ENCODE measurements at places on chromosomes 13 and 19.
A peak's percentile ranks its signal among the peaks of the same experiment; 100 is the strongest.

GRCh38 chr13:51397262-51397941 lies 55.4 kb downstream of the INTS6 start:
- no peak for DNase-seq

DNA sequence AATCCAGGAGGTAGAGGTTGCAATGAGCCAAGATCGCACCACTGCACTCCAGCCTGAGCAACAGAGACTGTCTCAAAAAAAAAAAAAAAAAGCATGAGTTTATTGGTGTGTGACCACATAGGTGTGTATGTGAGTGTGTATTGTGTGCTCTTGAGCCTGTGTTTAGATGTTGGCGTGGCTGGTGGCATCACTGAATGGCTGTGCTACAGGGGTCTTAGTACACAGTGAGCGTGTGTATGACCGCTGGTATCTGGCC lies 2.5 kb downstream of the SLC1A5 start:
- no peak for DNase-seq

DNA sequence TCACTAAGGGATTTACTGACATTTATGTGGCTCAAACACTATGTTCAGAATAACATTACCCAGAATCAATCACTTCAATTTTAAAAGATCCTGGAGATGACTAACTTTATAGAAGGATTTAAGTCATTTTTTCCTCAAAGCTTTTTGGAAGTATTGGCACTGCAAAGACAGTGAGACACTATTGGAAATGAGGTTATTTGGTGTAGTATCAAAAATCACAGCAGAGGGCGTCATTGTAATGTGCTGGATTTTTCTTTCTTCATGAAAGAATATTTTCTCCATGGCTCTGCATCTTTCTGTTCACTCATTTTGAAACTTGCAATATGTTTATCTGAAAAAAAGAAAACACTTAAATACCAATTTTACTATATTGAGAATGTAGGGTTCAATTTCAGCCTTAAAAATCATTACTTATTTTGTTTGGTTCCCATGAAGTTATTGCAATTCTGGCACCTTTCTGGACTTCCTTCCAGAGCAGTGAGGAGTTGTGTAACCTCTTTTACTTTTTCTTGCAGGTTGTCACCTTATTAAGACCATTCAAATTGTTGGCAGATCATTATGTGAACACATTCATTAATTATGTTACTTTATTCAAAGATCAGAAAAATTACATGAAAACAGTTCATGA lies 3.7 kb upstream of the CSNK1A1L start:
- no peak for DNase-seq

DNA sequence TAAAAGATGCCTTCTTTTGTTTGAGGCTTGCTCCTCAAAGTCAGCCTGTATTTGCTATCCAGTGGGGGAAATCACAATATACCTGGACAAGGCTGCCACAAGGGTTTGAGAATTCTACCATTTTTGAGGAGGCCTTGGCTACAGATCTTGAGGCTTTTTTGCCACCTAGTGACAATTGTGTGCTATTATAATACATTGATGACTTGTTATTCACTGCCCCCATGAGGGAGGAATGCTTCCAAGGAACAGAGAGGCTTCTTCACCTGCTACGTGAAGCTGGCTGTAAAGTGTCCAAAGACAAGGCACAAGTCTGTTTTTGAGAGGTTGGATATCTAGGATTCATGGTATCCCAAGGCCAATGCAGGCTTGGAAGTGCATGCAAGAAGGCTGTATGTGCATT lies 72.5 kb downstream of the ZNF708 start:
- no peak for DNase-seq

- DNase-seq, result no peak
Measured at GRCh38 chr19:14416817-14417231, 2.3 kb downstream of the DDX39A start.

GRCh38 chr13:41955605-41956004 lies 5.3 kb downstream of the VWA8 start:
- DNase-seq, result no peak

DNA sequence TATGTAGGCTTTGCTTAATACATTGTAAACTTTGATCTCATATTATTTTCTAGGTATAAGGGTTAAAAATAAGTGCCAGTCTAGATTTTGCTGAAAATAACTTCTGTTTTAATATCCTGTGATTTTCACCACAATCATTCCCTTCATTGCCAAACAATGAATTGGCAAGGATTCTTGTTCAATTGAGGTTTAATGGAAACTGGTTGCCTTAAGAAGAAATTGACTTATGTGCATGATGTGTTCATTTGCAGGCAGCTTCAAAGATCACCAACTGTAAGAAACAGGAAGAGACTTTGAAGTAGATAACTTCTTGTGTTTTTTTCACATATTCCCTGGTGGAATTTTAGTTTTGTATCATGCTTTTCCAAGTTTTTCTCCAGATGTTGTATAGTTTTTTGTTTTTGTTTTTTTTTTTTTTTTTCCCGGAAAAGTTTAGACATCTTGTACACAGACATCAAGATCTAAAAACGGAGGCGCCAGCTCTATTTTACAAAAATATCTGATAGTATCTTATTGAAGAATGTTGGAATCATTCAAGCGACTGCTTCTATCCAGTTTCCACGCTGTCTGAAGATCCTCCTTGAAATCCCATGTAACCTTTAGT lies 108.3 kb downstream of the POSTN start:
- no peak for DNase-seq

DNA sequence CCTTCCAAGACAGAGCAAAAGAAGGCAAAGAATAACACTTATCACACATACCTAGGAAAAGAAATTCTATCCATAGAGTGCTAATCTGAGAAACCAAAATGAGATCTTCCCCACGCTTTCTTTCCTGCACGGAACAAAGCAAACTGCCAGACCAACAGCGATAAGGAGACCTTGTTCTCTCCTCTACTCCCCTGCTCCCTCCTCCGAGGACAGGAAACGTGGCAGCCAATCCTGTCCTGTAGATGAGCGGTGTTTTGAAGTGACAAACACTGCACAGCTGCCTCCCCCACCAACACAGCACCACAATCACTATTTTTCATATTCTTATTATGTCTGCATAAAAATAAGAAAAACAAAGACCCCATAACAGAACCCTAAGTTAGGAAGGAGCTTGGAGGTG lies 113.9 kb upstream of the IRS2 start:
- no peak for DNase-seq

DNA sequence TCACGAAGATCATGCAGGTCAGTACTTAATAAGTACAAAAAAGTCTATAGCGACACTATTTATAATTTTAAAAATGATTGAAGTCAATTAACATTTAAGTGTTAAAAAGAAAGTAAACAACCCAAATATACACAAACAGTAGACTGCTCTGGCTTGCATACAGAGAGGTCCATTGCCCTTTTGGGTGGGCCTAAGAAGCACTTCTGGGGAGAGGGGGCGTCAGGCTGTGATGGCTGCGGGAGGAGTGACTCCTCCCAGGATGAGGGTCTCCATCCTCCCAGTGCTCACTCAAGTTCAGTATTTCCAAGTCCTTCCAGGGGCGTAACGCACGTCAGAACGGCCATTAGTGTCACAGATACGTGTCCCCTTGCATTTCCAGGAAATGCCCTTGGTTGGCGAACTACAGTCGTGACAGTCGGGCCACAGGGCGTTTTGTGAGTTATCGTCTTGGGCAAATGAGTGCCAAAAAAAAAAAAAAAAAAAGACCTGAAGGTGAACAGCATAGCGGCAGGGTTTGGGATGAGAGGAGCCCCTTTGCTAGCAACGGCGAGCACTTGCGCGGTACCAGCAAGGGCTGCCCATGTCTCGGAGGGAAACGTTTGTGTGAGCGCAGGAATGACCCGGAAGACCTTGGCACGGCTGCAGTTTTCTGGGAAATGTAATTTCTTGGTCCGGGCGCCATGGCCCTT lies at the start of gene SCGB2B2:
SCGB2B2 (minus strand) TSS at position 463 of the 689 bp plus-strand sequence. CDS start 82,596 bp downstream, outside the sequence.
- peak; percentile 78 for DNase-seq

GRCh38 chr19:58513213-58513693 lies 1.5 kb upstream of the SLC27A5 start:
- no peak for DNase-seq

- no peak for DNase-seq
Measured at GRCh38 chr19:38385804-38386257, 2.0 kb downstream of the GGN start.

- no peak for DNase-seq
Measured at GRCh38 chr19:57273014-57273413, 7.3 kb upstream of the ZNF460 start.

DNA sequence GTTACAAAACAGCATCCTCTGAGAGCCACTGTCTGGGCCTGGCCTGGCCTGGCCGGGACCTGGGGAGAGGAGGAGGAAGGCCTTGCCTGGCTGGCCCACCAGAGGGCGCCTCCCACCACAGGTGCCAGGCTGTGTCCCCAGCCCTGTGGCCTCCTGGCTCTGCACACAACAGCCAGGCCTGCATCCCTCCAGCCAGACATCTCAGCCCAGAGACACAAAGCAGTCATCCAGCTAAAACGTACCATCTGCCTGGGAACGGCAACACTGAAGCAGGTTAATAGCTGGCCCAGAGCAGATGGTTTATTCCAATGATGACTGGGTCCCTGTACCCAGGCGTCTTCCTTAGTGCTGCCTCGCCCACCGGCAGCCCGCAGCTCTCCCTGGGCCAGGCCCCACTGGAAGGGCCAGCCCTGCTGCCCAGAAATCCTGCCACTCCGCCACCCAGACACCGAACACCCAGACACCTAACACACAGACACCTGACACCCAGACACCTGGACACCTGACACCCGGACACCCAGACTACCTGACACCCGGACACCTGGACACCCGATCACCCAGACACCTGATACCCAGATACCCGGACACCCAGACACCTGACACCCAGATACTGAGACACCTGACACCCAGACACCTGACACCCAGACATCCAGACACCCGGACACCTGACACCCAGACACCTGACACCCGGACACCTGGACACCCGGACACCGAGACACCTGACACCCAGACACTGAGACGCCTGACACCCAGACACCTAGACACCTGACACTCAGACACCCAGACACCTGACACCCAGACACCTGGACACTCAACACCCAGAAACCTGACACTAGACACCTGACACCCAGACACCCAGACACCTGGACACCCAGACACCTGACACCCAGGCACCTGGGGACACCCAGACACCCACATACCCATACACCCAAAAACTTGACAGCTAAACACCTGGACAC lies 20.1 kb downstream of the C19orf12 start:
- DNase-seq, result peak; percentile 75

DNA sequence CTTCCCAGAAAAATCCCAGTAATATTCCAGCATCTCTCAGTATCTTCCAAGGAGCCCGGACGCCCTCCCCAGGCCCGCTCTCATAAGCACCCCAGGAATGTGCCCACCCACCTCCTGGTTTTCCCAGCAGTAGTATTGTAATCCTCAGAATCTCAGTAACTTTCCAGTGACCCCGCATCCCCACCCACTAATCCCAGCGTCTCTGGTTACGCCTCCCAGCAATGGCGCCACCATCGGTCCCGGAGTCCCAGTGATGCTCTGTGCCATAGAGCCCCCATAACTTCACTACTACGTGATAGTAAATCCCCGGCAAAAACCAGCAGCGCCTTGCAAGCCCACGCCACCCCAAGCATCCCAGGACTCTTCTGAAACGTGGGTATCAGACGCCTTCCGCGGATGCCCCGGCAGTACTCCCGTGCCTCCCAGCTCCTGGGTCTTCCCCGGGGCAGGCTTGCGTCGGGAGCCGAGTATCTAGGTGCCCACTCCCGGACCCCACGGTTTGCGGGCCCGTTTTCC lies 928 bp upstream of the PNPLA6 start:
- no peak for DNase-seq

DNA sequence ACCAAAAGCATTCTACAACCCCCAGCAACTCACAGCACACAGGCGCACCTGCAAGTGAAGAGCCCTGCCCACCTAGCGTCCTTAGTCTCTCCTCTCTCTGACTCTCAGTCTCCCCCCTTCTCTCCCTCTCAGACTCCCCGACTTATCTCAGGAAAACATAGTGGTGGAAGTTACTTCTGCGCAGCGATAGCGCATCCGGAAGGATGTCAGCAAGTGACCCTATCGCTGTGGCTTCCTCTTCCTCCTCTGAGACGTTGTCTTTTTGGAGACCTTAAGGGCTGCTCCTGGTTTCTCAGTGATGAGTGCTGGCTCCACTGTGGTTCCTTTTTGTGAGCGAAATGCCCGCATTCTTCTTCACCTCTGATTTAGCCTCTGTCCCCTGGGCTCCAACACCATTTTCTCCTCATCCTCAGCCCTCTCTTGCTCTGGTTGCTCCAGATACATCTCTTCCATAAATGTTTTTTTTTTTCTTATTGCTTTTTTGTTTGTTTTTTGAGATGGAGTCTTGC lies 1.4 kb upstream of the YIF1B start:
- no peak for DNase-seq

GRCh38 chr13:36848199-36848982 lies 29.4 kb downstream of the RFXAP start:
- DNase-seq, result no peak

DNA sequence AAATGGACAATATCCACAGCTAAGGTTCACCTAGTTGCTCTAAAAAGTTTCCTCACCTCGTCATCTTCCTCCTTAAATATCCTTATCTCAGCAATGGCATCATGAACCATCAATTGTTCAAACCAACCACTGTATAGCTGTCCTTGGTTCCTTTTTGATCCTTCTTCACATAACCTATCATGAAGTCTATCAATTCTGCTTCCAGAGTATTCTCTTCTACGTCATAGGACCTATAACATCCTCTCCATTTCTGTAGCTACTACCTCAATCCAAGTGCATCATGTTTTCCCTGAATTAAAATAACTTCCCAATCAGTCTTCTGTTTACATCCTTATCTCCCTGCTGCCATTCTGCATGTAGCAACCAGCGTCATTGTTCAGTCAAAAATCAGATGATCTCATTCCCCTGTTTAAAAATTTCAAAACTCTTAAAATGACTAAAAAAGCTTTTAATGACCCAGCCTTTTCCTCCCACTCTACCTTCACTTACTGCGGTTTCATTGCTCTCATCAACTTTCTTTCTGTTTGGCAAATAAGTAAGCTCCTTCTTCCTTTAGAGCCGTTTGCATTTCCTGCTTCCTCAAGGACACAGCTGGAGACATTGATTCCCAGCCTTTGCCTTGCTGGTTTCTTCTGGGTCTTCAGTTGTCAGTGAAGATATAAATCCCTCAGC lies 223.9 kb upstream of the MIR17HG start:
- no peak for DNase-seq

DNA sequence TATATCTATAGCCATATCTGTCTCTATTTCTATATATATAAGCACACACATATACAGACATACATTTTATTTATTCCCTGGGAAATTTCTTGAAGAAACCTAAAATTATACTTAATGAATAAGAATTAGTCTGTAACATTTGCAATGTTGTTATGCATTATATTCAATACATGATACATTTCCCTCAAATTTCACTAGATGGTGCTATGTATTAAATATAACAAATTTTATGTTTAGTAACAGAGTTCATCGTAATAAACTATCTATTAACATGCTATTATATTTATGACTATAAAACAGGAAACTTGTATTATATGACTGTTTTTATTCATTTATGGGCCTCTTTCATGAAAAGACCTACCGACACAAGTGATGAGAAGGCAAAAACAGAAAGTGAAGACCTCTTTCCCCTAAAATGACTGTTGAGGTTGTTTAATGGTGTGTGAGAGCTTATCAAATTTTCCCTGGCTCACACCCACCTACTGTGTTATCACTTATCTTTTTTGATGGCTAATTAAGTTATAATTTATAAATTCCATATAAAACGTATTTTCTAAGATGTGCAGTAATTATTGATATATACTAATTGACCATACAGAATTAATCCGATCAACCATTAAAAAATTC lies 881.9 kb downstream of the SLITRK6 start:
- DNase-seq, result no peak

GRCh38 chr19:38543807-38544568 lies 73.8 kb downstream of the MAP4K1 start:
- DNase-seq, result no peak

- DNase-seq, result no peak
Measured at GRCh38 chr19:47598407-47599349, 10.3 kb upstream of the BICRA start.
